ENCODE measurements at places on chromosomes 6 and 20.
A peak's percentile ranks its signal among the peaks of the same experiment; 100 is the strongest.

DNA sequence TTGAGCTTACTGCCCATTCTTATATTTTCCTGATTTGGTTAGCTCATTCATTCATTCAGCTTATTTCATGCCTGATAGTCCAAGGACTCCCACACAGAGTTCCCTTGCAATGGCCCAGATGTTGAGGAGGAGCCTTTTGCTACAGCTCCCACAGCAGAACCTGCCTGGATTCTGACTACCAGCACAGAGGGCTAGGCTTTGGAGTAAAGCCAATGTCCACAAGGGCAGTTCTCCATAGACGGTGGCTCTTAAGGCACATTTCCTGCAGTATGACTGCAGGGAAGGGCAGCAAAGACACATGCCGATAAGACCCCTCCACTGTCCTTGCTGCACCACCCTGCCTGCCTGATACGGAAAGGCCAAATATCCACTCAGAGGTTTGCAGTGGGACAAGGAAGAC is 112.3 kb upstream of the SYNDIG1 start:
- no peak for DNase-seq

DNA sequence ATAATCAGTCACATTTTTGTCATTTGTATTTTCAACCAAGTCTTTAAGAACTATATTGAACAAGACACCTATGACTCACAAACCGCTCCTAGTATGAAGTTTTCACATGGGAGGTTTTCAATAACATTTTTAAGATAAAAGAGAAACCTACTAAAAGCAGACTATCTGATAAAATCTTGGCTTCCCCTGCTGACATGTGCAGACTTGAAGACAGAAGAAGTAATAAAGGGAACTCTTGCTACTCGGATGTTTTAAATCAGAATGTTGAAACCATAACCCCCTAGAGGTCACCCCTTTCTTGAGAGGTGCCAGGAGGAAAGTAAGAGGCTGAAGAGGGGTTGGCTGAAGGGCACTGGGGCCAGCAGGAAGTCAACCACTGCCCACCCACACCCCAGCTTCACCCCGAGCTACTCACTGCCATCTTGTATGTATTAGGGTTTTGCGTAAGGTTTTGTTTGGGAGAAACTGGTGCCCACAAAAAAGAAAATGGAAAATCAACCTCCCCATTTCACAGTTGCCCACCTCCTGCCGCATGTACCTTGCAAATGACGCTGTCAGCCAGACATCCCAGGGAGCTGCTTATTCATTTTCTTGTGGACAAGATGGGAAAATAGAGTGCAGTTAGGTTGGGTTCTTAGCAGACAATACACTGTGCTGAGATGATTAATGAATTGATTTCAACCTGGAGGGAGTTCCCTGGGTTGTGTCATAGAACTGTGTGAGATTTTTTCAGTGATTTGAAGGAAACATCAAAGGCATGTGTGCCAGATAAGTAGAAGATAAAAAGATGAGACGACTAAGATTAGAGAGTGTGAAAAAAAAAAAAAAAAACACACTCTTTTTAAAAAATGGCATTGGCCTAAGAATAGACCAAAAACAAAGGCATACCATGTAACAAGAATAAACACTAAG is 83.2 kb upstream of the TAB2 start:
- no peak for DNase-seq

- DNase-seq: no peak
Measured at GRCh38 chr6:163877877-163878639, 463.5 kb downstream of the QKI start.

DNA sequence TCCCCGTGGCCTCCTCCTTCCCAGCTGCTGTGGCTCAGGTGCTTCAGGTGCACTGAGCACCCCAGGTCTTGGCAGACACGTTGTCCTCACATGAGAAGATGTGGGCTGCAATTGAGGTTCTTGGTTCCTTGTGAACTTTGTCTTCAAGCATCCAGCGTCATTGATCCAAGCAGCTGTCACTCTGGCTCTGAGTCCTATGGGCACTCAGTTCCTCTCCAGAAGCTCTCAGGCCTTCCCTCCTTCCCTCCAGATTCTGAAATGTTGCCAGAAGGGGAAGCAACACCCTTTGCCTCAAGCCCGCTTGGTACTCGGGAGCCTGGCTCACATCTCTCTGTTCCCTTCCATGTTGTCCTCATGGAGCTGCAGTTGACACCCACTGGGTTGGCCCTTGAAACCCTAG is 8.4 kb upstream of the MRGBP start:
- DNase-seq: no peak

- no peak for DNase-seq
Measured at GRCh38 chr6:71888756-71889340, 2.5 kb downstream of the RIMS1 start.

- no peak for DNase-seq
Measured at GRCh38 chr6:36049582-36049981, 22.0 kb downstream of the MAPK14 start.

- DNase-seq: no peak
Measured at GRCh38 chr20:58001381-58001780, 227.1 kb downstream of the ANKRD60 start.

- no peak for DNase-seq
Measured at GRCh38 chr6:76072562-76072961, at the start of gene IMPG1. TSS of gene IMPG1 (minus strand) at chr6:76072662. CDS start at chr6:76072488, 174 bp downstream.

GRCh38 chr6:6781172-6781872 is 192.8 kb downstream of the LY86 start:
- DNase-seq: peak; percentile 21

DNA sequence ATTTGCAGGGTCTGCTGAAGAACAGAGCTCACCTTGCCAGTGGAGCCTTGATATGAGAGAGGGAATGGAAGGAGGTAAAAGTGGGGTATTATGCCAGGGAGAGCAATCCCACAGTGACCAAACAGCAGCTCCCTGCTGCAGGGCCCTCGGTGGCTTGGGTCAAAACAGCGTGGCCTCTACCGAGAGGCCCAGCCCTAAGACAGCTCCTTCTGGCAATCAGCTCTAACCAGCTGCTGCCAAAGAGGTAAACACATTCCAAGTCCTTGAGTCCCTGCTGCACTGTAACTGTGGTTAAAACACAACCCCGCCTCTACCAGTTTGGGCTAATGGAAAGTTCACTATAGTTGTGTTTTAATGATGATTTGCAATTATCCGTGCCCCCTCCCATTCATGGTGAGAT is 1.4 kb upstream of the DAAM2 start:
- DNase-seq: no peak

DNA sequence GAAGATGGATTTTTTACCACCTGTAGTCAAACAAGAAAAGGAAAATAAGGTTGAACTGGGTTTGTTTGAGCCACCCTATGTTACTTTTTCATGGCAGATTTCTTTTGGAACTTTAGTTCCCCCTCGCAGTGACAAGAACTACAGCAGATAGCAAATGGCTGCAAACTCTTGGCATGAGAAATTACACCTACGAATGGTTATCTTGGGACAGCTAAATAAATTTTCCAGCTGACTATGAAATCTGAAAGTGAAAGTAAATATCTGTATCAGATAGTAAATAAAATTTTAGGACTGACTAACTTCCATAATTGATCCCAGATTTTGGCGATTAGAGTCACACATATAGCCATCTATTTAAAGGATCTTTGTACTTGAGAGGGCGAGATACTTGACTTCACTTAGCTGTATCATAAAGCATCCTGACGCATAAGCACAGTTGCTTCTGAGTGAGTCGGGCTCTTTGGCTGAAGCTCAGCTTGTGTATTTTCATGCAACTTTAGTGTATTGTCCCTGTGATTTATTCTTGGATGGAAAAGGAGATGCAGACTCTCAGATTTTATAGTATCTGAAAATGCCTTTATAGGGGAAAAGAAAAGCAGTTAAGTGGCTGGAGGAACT is 125.3 kb upstream of the B3GAT2 start:
- no peak for DNase-seq

DNA sequence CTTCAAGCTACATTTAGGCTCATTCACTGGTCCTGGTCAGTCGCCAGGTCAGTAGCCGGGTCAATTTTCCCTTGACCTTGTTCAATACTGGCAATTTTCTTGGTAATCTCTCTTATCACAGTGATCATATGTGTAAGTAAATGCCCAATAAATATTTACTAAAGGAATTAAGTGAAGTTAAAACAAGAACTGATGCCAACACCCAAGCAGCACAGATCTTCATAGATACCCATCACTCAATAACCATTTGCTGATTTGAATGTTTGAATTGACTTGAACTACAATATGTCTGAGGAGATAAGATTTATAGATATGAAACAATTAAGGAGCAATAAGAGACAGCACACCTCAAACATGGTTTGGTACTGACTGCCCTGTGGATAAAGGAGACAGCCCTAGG is 100.8 kb upstream of the PREP start:
- no peak for DNase-seq

GRCh38 chr6:109867009-109867969 is 110.8 kb upstream of the GPR6 start:
- no peak for DNase-seq
